ENCODE measurements at places on chromosomes 6 and 20. TPM values are rescaled to one million over a fixed set of nuclear protein-coding genes. Genes with fewer than 3 reads are reported as not detected.

The GPX5 gene
- total RNA-seq = not detected

The ERVFRD-1 gene
- total RNA-seq = 0.12 TPM

The TAF11 gene
- total RNA-seq = 18.9 TPM

The TMEM63B gene
- 47.3 TPM for total RNA-seq

The CRISP2 gene
- total RNA-seq = not detected

The GMNN gene
- 8.3 TPM for total RNA-seq

The SERAC1 gene
- 5.6 TPM for total RNA-seq

- DNase-seq = peak; percentile 63
Measured at GRCh38 chr6:167993169-167993568, 4.3 kb upstream of the KIF25 start.

GRCh38 chr6:158293122-158293521, 19.1 kb upstream of the TULP4 start:
- DNase-seq = no peak

- DNase-seq = no peak
Measured at GRCh38 chr6:169809386-169809785, 58.0 kb downstream of the ERMARD start.

GRCh38 chr6:45818655-45819054, 197.0 kb downstream of the CLIC5 start:
- DNase-seq = no peak

DNA sequence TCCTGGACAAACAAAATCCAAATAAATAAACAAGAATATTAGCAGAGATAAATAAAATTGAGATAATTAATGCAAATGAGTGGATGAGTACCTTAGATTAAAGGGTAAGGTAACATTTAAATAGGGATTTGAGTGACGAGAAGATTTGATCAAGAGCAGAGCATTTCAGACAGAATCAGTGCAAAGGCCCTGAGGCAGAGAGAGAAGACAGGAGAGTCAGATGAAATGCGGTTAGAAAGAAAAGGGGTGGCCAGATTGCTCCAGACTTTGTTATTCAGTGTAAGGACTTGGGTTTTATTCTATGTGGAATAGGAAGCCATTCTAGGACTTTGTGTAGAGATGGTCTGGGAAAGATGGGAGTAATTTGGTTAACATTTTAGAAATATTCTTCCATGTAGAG, 10.0 kb downstream of the RNF182 start:
- no peak for DNase-seq

DNA sequence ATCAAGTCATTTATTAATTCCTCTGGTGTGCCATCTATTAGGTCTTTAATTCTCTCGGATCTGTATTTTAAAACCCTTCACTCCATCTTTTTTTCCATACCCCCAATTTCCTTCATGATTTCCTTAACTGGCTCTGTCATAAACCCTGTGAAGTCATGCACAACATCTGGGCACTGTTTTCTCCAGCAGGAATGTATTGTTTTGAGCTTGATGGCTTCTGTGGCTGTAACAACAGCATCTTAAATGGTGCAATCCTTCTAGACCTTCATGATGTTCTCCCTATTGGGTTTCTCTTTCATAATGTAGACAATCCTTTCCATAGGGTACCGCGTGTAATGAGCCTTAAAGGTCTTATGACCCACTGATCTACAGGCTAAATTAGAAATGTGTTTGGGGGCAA, 29.0 kb downstream of the CDK19 start:
- DNase-seq = no peak

- DNase-seq = no peak
Measured at GRCh38 chr6:91539456-91539855, 952.6 kb upstream of the MAP3K7 start.

GRCh38 chr20:10132387-10132786, 86.2 kb upstream of the SNAP25 start:
- no peak for DNase-seq

GRCh38 chr6:18439581-18439980, 52.4 kb downstream of the RNF144B start:
- no peak for DNase-seq

DNA sequence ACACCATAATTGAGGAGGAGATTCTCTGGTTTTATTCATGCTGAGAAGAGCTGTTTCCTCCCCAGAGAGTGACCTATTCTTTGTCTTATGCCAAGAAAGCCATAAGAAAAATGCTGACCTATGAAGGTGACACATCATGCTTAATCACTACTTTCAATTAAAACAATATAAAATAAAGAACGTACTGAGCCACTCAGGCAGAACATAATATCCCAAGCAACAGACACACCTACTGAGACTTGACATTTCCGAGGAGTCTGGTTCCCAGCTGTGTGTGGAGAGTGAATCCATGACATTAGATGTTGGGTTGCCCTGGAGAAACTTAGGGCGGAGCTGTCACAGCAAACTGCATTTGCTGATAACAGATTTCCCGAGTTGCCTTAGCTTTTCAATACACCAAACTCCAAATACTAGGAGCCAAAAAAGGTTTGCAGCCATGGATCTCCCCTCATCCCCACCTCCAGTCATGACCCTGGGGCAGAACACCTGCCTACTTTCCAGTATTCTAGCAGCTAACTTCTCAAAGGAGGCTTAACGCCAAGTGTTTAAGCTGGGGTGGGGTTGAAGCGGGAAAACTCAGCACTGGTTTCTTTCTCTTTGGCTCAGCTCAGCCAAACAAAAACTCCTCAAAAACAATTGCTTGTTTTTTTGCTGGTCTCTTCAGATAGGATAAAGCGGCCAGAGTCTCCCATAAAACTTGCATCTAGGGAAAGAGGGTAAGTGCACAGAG, 92.2 kb downstream of the BACH2 start:
- no peak for DNase-seq

DNA sequence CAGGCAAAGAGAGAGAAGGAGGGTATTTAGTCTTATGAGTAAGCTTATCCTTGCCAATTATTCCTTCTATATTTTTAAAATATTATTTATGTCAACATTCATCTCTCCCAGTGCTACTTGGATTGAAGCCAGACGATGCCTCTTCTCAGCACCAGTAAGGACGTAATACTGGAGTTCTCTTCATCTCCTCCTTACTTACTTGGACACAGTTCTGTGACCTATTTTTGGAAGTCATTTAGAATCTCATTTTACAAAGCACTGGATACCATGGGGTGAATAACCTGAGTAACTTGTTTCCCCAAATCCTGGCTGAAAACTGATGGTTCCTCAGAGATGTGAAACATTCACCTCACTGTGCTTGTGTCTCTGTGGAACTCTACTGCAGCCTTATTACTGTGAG, 137.4 kb upstream of the LAMP5 start:
- no peak for DNase-seq

- no peak for DNase-seq
Measured at GRCh38 chr6:35190306-35190705, 23.4 kb upstream of the SCUBE3 start.

DNA sequence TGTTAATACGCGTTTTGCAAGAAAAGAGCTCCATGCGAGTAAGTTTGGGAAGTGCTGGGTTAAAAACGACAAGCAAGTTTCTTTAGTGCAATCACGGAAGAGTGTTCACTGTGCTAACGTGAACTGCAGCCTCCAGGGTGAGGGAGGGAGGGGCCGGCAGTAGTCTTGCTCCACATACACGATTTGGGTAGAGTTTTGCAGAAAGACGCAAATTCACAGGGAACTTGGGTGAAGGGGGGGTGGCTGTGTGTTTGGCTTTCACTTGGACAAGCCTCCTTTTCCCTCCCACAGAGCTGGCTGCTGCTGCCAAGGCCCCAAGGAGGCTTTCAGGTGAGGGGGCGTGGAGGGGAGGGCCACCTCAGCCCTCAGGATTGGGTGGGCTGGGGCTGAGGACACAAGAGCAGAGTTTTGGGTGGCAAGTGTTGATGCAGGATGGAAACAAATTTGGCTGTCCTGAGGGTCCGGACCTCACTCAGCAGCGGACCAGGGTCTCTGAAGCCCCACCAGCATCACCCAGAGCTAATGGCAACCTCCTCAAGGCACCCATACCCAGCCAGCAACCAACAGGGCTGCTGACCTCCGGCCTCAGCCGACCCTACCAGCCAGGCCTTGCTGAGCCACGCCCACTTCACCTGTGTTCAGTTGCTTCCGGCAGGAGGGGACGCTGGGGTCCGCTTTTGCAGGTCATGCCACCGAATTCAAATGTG, 204.5 kb downstream of the ERMARD start:
- no peak for DNase-seq

- no peak for DNase-seq
Measured at GRCh38 chr20:54539521-54540046, 64.2 kb downstream of the DOK5 start.

DNA sequence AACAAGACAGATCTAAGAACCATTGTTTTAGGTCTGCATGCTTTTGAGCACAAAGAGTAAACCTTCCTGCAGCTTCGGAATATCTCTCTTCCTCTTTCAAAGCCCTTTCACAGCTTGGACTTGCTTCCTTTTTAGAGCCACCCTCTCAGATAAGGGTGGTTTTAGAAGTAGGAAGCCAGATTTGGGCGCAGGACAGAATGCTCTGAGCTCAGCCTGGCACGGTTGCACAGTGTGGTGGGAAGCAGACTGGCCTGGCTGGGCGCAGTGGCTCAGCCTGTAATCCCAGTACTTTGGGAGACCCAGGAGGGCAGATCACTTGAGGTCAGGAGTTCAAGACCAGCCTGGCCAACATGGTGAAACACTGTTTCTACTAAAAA, 35.6 kb upstream of the PNRC1 start:
- DNase-seq = peak; percentile 66

DNA sequence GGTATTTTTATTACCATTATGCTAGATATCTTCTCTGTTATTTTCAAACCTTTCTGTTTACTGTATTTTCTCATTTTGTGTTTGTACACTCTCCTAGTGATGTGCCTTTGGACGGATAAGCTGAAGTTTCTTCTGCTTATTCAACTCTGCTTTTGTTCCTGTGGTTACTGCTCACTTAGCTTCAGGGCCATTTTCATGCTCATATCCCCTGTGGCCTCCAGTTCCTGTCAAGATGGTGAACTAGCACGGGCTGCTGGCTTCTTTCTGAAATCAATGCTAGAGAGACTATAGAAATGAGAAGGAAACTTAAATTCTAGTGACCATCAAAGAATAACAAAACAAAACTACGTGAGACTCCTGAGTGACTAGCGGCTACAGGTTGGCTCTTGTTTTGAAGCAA, 6.8 kb upstream of the CST8 start:
- DNase-seq = no peak
